Fibroblast of skin of left quadriceps (primary cell): ENCODE measurements at places on chromosomes 11 and 22.

DNA sequence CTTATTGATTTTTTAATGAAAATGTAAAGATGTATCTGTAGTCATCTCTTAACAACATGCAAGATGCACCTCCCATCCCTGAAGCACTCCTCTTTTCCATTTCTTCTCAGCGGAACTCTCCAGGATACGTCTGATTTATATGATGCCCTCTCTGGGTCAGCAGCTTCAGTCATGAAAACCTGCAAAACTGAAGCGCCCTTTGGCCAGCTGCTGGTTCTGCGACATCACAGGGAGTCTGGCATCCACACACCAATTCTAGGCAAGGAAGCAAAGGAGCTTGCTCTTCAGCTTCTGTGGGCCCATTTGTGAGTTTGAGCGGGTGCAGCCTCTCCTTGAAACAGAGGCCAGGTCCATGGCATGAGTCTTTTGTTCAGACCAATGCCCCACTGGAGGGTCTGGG lies 1253.3 kb downstream of the TBC1D22A start:
- no peak for DNase-seq

DNA sequence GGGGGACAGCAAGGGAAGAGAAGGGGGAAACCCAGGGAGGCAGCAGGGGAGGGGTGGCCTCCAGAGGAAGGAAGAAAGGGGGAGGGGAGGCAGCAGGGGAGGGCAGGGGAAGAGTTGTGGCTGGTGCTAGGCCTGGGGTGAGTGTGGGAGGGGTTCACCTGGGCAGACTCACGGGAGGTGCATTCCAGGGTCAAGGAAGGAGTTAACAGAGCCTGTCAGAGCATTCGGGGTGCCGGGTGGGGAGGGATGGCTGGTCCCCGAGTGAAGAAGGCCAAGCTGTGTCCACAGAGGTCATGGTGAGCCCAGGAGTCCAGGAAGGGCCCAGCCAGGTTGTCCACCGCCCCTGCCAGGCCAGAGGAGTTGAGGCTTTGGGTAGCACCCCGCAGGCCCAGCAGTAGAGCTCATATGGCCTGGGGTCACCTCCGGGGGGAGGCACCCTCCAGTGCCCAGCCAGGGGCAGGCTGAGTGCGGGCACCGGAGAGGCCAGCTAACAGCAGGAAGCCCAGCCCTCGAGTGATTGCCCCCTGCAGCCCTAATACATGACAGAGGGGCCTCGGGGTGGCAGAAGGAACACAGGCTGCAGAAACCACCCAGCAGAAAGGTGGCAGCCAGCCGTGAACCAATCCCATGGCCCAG lies 31.1 kb upstream of the PPARA start:
- DNase-seq = no peak

DNA sequence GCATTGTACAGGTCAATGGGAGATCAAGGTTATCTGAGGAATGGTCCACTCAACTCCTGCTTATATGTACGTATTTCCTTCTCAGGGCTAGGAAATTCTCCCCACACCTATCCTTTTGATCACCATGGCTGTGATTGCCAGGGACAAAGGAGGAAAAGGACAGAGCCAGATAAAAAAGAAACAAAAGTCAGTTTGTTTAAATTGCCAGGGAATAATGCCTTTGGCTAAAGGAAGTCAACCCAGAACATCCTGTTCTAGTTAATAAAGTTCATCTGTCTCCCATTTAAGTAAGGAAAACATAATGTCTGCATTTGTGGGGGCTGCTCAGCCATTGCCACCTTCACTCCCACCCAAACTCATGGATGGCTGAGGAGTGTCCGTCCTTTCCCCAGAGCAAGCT lies 124.7 kb downstream of the ME3 start:
- DNase-seq = no peak

GRCh38 chr11:86910592-86910991 lies 44.6 kb downstream of the FZD4 start:
- no peak for DNase-seq

GRCh38 chr11:82864268-82864667 lies 36.0 kb downstream of the PRCP start:
- DNase-seq = no peak

DNA sequence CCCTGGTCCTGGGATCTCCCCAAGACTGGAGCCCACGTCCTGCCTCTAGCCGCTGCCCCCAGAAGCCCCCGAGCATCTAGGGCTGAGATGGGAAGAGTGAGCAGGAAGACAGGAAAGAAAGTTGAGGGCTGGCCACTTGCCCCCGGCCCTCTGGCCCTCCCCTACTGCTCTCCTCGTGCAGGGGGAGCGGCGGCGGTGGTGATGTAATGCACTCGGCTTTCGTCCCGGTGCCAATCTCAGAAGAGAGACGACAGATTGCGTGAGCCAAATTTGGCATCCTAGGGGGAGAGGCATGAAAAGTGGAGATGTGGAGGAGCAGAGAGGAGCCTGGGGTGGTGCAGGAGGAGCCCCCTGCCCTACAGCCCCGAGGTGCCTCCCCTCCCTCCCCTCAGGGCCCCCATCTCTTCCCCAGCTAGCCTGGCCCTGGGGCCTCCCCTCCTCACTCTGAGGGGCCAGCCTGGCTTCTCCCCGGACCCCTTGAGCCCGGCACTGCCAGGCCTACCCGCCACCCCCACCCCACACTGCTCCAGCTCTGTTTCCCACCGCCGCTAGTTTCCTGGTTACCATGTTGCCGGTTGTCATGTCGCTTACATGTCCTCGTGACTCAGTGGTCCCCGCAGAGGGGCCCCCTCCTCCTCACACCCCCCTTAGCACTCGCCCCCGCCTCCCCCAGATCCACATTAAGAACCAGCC lies 2.5 kb downstream of the KCNJ4 start:
- DNase-seq = no peak

DNA sequence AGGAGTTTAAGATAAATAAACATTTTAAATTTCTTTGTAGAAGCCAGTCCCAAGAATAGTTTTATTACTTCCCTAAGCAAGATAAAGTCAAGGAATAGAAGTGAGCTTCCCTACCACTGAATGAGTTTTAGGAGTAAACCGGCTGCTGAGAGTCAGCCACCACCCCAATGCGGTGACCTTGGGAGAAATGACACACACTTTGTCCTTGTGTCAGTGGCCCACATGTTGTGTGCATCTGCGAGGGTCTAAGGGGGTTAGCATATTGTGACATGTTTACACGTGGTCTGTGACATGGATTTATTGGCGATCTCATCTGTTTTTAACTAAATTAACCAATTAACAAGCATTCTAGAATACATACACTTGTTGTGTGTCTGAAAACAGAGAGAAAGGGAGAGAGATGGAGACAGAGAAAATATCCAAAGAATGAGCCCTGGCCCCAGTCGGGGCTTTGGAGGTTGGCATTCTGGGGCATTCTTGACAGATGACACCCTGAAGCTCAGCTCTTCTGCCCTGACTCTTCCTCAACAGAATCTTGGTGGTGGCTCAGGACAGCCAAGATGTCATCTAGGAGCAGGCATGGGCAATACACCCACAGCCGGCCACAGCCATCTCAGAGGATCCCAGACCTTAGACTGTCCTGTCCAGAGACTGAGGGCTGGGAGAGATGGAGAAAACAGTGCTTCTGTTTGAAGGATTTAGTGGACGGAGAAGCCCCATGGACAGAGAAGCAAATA lies 29.7 kb upstream of the TMPRSS4 start:
- no peak for DNase-seq

DNA sequence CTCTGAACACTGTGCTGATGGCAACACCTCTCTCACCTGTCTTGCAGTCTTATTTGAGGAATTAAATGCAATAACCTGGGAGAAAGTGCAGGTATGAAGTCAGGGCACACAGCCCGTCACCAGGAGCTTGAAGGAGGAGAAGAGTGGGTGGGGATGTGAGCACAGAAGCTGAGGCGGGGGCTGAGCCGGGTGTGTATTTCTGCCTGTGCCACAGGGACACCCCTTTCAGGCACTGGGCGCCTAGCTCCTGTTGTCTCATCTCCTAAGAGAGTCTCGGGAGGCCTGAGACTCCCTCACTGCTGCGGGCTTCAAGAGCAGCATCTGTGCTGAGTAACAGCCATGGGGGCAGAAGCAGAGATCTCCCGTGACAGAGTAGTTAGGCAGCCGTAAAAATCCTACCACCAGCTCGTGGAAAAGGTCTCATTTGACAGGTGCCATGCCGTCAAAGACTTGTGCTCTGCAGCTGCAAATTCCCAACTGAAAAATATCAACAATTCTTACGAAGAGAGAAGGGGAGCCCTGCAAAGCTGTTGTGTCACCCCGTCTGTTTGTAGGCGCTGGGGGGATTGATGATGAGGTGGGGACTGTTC lies 26.8 kb downstream of the PARVB start:
- no peak for DNase-seq

DNA sequence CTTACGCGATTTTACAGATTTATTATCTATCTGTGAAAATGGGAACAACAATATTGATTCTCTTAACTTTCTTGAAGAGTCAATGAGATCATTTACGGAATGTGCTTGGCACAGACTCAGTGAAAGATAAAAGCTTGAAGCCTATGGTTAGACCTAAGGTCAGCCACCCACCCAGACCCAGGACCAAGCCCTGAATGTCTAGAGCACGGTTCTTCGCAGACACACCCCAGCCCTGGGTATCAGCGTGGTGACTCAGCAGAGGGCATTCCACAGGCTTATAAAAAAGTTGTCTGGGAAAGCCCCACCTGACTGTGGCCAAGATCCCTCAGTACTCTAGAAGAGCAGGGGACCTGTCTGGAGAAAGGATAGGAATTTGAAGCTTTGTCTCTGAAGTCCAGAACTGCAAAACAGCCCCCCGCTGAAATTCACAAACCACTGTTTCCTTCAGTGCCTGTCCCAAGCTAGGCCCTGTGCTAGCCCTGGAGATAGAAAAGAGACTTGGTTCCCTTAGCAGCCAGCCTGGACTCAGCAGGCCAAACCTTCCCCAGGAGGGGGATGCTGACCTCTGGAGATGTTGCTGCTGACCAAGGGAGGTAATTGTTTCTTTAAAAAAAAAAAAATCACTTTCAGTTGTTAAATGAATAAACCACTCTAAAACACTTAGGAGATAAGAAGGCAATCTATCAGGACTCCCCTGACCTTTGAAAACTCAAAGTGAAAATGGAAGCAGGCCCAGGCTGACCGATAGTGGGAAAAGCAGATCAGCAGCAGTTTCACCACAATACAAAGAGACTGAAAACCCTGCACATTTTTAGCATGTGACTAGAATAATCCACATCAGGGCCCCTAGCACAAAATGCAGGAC lies 114.0 kb downstream of the ABTB2 start:
- DNase-seq = no peak

DNA sequence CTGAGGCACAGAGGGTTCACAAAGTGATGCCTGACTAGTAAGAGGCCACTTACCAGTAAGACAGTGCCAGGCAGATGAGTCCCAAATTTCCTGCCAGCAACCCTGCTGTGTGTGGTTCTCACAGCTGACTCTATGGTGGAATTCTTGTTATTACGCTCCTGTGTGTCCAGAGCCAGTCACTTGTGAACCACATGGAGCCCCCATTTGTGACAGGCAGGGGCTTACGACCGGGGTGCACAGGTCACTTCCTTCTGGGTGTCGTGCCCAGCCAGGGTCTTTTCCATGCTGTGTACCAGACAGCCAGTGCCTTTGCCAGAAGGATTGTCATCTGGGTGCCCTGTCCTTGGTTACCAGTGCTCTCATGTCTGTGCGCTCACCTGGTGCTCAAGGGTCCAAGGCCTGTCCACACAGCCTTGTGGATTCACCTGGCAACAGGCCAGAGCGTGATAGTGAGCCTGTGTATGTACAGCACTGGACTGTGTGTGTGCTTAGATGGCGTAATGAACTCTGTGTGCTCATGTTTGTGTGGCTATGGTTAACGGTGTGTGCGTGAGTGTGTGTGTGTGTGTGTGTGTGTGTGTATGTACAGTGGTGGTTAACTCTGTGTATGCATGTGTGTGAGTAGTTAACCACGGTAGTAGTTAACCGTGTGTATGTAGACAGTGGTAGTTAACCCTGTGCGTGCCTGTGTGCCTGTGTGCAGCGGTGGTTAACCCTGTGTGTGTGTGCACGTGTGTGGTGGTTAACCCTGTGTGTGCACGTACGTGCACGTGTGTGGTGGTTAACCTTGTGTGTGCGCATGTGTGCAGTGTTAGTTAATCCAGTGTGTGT lies 18.6 kb downstream of the GRAMD4 start:
- DNase-seq = no peak

DNA sequence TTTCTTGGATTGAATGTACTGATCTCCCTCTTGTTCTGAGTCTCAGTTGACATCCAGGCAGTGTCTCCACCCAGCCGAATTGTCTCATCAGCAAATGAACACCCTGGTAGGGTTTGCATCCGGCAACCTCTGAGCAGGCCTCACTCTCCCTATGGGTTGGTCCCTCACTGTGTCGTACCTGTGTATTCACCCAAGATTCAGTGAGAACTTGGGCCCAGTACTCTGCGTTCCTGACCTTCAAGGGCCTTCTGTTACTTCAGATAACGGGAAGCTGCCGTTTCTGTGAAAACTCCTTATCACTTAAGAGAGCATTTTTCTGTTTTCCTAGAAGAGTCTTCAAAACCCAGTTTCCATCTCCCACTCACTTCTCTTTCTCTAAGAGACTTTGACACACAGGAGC lies 915.6 kb downstream of the TBC1D22A start:
- no peak for DNase-seq

DNA sequence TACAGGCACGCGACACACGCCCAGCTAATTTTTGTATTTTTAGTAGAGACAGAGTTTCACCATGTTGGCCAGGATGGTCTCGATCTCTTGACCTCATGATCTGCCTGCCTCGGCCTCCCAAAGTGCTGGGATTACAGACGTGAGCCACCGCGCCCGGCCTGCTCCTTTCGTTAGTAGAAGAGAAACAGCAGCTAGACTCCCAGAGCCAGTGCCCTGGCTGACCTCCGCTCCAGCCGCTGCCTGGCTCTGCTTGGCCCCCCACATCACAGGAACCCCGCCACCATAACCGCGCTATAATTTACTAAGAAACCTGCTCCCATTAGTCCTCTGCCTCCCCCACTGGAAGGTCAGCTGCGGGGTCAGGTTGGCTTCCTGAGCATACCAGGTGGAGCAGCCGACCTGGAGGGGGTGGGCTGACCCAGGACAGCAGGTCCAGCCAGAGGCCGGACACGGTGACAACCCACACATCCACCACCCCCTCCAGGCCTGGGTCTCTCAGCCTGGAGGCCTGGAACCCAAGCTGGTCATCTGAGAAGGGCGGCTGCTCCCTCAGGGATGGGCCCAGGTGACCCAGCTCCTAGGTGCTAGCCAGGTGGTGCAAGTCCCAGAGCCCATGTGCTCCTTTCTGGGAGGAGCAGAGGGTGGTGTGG lies 7.5 kb upstream of the POLDIP3 start:
- DNase-seq = no peak

DNA sequence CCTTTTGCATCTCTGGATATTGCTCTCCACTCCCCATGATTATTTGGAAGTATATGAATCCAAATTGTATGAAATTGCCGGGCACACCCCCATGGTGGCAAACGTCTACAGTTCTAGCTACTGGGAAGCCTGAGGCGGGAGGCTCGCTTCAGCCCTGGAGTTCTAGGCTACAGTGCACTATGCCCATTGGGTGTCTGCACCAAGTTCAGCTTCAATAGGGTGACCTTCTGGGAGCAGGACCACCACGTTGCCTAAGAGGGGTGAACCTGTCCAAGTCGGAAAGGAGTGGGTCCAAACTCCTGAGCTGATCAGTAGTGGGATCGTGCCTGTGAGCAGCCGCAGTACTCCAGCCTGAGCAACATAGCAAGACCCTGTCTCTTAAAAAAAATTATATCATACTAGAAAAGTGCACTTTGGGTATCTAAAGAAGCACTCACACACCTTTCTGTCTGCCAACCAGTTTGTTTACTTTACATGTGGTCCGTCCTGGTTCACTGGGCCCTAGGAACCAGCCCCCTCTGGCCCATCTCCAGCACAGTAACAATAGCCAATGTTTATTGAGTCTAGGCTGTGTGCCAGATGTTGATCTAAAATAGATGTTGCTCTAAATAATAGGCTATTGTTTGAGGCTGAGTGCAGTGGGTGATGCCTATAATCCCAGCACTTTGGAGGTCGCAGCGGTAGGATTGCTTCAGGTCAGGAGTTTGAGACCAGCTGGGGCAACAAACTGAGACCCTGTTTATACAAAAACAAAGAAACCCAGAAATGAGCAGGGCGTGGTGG lies 16.4 kb upstream of the KAT5 start:
- DNase-seq = no peak
